BJ (cell line): ENCODE measurements at places on chromosomes 7 and 10. TPM values are rescaled to one million over a fixed set of nuclear protein-coding genes. Genes with fewer than 3 reads are reported as not detected.

The MYH16 gene
- polyA plus RNA-seq = not detected in 2 replicates

The PPP1R9A gene
- polyA plus RNA-seq = 0.09 and 0.16 TPM in 2 replicates

- no peak for DNase-seq
These were observed 32.2 kb downstream of the SVOPL start for GRCh38 chr7:138668946-138669345.

GRCh38 chr10:14527915-14528314 is 197.2 kb upstream of the FRMD4A start:
- DNase-seq = no peak
